ENCODE measurements at places on chromosomes 4 and X.

- no peak for DNase-seq
Observed at GRCh38 chr4:176939445-176939844, 146.7 kb upstream of the VEGFC start.

GRCh38 chr4:87469390-87469789 is 47.0 kb downstream of the NUDT9 start:
- DNase-seq: no peak

GRCh38 chr4:6740347-6740746 is 24.4 kb downstream of the BLOC1S4 start:
- no peak for DNase-seq

- no peak for DNase-seq
Observed at GRCh38 chr4:55330241-55330640, 15.8 kb upstream of the SRD5A3 start.

DNA sequence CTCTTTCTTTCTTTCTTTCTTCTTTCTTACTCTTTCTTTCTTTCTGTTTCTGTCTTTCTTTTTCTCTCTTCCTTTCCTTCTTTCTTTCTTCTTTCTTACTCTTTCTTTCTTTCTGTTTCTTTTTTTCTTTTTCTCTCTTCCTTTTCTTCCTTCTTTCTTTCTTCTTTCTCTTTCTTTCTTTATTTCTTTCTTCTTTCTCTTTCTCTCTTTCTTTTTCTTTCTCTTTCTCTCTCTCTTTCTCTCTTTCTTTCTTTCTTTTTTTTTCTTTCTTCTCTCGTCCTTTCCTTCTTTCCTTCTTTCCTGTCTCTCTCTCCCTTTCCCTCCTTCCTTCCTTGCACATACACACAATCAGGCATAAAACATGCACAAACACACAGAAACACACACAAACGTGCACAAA is 79.3 kb upstream of the SHOX start:
- no peak for DNase-seq

GRCh38 chr4:168743601-168744000 is 246.7 kb downstream of the PALLD start:
- no peak for DNase-seq

GRCh38 chr4:89099034-89099433 is 12.3 kb upstream of the TIGD2 start:
- no peak for DNase-seq

DNA sequence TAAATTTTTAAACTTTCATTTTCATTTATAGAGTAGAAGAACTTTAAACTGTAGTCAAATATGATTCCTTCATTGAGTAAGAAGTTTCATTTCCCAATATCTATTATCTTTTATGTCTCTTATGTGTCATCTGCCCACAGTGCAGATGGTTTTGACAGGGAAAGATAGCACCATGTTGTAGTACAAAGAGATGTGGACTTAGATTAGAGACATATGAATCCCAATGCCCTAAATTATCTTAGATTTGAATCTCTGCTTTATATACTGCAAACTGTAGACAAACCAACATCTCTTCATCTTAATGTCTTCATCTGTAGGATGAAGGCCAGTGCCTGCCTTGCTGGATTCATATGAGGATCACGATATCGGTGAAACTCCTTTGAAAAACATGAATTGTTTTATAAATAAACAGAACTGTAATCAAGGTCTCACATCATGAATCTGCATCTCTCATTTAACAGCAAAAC is 217.5 kb downstream of the BANK1 start:
- DNase-seq: peak; percentile 38

- no peak for DNase-seq
Observed at GRCh38 chr4:15234116-15234855, 193.5 kb upstream of the C1QTNF7 start.

GRCh38 chrX:66876776-66877175 is 237.9 kb upstream of the EDA2R start:
- DNase-seq: no peak

DNA sequence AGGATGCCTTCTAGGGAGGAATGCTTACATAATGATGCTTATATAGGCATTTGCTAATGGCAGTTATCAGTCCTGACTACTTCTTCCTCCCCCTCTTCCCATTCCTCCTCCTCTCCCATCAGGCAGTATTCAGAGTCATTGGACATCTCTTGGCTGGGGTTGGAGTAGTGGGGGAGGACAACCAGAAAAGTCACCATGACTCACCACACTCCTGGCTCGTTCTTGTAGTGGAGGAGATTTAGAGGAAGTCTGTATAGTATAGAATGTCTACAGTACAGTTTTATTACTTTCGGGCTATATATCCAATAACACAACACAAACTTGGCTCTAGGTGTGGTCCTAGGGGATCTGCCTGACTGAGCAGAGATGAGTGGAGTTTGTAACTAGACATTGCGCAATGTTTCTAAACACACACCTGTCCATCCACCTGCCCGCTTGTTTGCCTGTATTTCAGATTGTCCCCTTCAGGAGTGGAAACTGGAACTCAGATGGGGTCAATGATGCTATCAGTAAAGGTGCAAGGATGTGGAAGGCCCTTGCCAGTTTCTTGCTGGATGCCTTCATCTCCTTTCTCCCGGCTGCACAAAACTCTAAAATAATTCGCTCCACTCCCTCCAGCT is 27.9 kb upstream of the KIAA1210 start:
- no peak for DNase-seq

- DNase-seq: no peak
Observed at GRCh38 chr4:81397635-81398034, 74.1 kb downstream of the RASGEF1B start.

- no peak for DNase-seq
Observed at GRCh38 chrX:9724711-9725110, 40.9 kb downstream of the GPR143 start.

GRCh38 chr4:139905489-139905888 is 239.9 kb downstream of the MGST2 start:
- no peak for DNase-seq

DNA sequence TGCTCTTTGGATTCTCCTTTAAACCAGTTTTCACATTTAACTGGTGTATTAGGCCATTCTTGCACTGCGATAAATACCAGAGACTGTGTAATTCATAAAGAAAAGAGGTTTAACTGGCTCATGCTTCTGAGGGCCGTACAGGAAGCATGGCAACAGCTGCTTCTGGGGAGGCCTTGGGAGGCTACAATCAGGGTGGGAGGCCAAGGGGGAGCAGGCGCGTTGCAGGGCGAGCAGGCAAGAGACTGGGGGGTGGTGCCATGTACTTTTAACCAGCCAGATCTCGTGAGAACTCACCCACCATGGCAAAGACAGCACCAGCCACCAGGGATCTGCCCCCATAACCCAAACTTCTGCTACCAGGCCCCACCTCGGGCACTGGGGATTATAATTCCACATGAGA is 38.1 kb downstream of the RNF212 start:
- DNase-seq: no peak

- DNase-seq: no peak
Observed at GRCh38 chrX:444305-444704, 57.6 kb upstream of the PPP2R3B start.

- DNase-seq: no peak
Observed at GRCh38 chrX:124369722-124370121, 23.4 kb downstream of the SH2D1A start.

DNA sequence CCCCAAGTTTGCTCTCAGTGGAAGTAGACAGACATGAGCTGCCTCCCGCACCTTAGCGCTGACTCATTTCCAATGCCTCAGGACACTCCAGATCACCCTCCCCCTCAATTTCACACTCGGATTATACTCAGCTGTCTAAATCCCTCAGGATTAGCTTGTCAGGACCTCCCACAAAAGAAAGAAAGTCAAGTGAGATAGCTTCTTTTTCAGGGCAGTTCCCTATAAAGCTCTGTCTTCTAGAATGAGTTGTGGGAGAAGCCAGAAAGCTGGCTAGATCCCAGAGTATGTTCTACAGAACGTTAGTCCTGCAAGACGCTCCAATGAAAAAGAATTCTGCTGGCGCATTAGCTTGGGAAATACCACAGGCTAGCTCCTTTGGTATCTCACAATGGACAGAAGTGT is 51.2 kb upstream of the MTNR1A start:
- no peak for DNase-seq

- no peak for DNase-seq
Observed at GRCh38 chrX:42900947-42901346, 123.0 kb upstream of the PPP1R2C start.

DNA sequence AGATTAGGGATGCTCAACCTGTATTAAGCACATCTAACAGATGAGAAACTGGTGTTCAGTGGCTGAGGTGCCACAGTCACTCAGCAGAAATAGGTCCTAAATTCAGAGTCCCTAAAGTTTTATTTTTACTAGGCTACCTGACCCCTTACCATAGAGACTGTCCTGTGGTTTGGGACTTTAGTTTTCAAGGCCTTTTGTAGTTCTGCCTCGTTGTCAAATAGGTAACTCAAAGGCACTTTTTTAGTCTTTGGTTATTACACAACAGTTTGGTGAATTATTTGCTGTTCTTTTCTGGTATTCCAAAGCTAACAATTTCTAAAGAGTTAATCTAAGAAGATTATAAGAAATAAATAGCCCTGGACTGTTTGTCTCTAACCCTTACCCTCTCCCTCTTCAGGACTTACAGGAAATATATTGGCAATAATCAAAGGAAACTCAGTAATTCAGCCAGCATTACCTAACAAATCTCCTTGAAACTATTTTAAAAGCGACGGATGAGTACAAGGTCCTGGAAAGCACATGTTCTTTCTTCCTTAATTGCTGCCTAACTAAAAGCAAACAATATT is 12.8 kb upstream of the SERTM2 start:
- no peak for DNase-seq

- no peak for DNase-seq
Observed at GRCh38 chrX:42732506-42732905, 45.5 kb downstream of the PPP1R2C start.

DNA sequence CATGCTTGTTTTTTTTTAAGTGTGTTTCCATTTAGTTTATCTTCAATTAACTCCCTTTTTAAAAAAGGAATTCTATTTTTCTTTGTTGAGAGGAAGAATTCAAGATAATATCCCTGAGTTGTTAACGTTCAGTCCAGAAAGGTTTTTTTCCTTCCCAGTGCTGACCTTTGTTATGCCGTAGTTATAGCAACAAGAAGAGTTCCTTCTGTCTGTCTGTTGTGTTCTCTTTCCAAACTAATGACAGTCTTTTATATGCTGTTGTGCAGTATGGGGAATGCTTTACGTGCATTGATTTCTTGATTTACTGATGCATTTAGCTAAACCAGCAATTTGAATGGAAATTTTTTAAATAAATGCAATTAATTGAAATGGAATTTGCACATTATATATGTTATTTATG is 6.6 kb upstream of the CXXC4 start:
- DNase-seq: no peak

GRCh38 chr4:40888933-40889332 is 139.2 kb downstream of the NSUN7 start:
- DNase-seq: no peak

DNA sequence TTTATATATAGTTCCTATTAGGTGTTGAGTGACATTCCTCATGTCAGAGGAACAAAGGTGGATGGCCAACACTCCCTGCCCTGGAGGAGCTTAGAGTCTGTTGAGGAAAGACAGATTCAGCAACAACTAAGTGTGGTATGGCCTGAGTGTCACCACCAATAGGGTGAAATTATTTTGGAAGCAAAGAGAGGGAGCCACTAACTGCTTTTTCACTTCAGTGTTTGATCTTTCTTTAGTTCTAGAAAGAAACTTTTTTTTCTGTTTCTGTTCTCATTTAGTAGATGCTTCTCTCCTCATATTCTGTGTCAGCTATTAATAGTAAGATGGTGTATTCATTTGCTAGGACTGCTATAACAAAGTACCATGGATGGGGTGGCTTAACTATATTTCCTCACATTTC is 81.5 kb downstream of the ARX start:
- no peak for DNase-seq

DNA sequence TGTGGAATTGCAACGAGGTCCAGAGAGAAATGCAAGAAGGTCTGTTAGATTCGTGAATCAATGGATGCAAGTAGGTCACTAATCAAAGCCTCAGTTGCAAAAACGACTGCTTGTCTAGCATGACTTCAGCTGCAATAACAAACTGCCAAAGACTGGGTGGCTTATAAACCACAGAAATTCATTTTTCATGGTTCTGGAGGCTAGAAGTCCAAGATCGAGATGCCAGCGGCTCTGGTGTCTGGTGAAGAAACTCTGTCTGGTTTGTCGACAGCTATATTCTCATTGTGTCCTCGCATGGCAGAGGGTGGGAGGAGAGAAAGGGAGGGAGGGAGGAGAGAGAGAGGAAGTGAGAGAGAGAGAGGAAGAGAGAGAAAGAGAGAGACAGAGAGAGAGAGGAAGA is 114.7 kb downstream of the MXRA5 start:
- DNase-seq: no peak

GRCh38 chr4:185171373-185172071 is 28.5 kb downstream of the SLC25A4 start:
- peak; percentile 38 for DNase-seq

GRCh38 chr4:7838136-7838782 is 101.4 kb downstream of the AFAP1 start:
- no peak for DNase-seq

DNA sequence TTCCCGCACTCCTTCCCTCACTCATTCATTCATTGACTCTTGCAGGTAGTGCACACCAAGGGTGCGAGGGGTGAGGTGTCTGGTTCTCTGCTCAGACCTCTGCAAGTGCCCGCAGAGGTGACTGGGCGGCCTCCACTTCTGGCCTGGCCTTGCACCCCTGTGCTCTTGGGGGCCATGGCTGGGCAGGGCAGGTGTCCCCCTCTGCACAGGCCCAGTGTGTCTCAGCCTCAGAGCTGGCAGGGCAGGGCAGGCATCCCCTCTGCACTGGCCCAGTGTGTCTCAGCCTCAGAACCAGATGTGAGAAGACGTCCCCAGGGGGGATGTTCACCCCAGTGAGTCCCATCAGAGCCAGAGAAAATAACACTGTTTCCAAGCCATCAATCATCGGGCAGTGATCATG is 16.8 kb downstream of the CPZ start:
- DNase-seq: no peak

GRCh38 chr4:147368948-147369347 is 111.9 kb upstream of the EDNRA start:
- no peak for DNase-seq

DNA sequence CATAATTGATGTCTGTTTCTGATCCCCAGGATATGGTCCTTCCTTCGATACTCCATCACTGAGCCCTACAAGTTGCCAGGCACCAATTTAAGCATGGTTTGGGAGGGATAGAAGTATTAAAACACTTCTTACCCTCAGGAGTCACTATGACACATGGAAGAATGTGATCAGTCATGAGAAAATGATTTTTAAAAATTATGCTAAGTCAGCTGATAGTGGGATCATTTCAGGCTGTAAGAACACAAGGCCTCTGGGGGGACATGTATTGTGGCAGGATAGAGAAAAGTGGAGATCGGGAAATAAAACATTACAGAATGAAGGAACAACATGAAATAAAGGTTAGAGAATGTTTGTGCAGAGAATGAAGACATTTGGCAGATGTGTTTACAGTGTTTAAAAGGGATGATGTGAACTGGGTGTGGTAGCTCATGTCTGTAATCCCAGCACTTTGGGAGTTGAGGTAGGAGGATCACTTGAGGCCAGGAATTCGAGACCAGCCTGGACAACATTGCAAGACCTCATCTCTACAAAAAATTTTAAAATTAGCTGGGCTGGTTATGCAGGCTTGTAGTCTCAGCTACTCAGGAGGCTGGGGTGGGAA is 64.0 kb downstream of the ELOVL6 start:
- DNase-seq: no peak

GRCh38 chrX:153074935-153075334 is 2.7 kb downstream of the PNMA6A start:
- no peak for DNase-seq

All from GM10248 (cell line).